MCF 10A (cell line): ENCODE measurements at places on chromosomes 5 and 9. TPM values are rescaled to one million over a fixed set of nuclear protein-coding genes. Genes with fewer than 3 reads are reported as not detected.
A peak's percentile ranks its signal among the peaks of the same experiment; 100 is the strongest.

The KIF24 gene
- 3.3 and 3.5 TPM in 2 replicates for total RNA-seq

The SELENOP gene
- 5.8 and 8.3 TPM in 2 replicates for total RNA-seq

The MROH2B gene
- total RNA-seq, result not detected in 2 replicates

The PCDHGB5 gene
- total RNA-seq, result 3.2 and 5.6 TPM in 2 replicates

The BTNL9 gene
- not detected in 2 replicates for total RNA-seq

The ANKDD1B gene
- total RNA-seq, result 0.68 and 1.2 TPM in 2 replicates

The GPRIN1 gene
- total RNA-seq, result 3.0 and 3.7 TPM in 2 replicates

- H3K27ac ChIP-seq, result no peak overlapping the region
- H3K36me3 ChIP-seq, result no peaks in the 10 kb centered on the region
- H3K27me3 ChIP-seq, result no peaks in the 10 kb centered on the region
- no peaks in the 10 kb centered on the region for H3K4me1 ChIP-seq
- peak; percentile 49 for DNase-seq
Measured at GRCh38 chr9:75993434-75993833, 103.0 kb downstream of the PCSK5 start.

DNA sequence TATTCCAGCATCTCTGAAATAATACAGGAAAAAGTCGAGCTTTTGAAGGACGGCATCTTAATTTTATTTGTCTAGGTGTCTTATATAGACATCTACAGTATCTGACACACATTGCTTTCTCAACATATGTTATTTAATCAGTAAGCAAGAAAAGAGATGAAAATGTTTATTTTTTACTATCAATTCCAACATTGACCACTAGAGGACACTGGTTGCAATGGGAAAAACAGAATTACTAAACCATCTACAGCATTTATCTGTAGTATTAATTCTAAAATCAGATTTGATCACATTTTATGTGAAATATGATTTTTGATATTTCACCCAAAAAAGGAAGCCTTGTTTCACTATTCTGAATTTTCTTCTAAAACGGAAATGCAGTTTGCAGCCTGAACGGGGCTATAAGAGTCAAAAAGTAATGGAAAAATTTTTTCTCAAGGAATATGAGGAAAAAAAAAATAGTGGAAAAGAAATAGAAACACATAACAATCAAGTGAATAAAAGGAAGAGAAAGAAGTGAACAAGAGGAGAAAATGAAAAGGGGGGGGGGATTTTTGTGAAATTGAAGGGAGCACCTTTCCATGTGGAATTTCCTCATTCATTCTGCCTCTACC is 98.6 kb downstream of the OSTF1 start:
- no peaks in the 10 kb centered on the region for H3K4me1 ChIP-seq
- H3K36me3 ChIP-seq, result no peaks in the 10 kb centered on the region
- no peak overlapping the region for H3K27ac ChIP-seq
- H3K27me3 ChIP-seq, result no peaks in the 10 kb centered on the region

- no peak for DNase-seq
- no peaks in the 10 kb centered on the region for H3K27me3 ChIP-seq
- no peak overlapping the region for H3K27ac ChIP-seq
- peak overlapping the region; percentile 83 for H3K4me3 ChIP-seq
- H3K36me3 ChIP-seq, result no peaks in the 10 kb centered on the region
- peaks cover 19% of the 10 kb centered on the region for H3K4me1 ChIP-seq
Measured at GRCh38 chr5:176608937-176609723, 826 bp downstream of the GPRIN1 start.

- H3K36me3 ChIP-seq, result peaks cover 4% of the 10 kb centered on the region
- H3K27ac ChIP-seq, result peak overlapping the region; percentile 59
Measured at GRCh38 chr5:98771382-98772109, 1.9 kb upstream of the RGMB start.

DNA sequence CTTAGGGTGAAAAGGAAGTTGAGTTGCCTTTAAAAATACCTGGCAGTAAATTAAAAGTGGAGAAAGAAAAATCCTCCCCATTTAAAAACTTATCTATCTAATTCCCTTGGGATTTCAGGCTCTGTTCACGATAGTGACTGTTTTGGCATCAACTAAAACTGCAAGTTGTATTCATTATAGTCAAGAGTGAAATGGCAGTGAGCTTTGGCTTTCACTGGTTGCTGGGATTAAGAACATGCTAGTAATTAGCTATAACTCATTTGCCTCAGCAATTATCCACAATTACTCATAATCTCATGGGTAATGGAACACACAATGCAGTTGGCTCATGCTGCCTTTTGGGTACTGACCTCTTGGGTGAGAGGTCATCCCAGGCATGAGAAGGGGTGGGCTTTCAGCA is 250.1 kb downstream of the GAS1 start:
- no peaks in the 10 kb centered on the region for H3K27me3 ChIP-seq
- DNase-seq, result no peak
- no peak overlapping the region for H3K4me3 ChIP-seq
- H3K36me3 ChIP-seq, result no peaks in the 10 kb centered on the region
